ENCODE measurements at places on chromosomes 4 and X.

DNA sequence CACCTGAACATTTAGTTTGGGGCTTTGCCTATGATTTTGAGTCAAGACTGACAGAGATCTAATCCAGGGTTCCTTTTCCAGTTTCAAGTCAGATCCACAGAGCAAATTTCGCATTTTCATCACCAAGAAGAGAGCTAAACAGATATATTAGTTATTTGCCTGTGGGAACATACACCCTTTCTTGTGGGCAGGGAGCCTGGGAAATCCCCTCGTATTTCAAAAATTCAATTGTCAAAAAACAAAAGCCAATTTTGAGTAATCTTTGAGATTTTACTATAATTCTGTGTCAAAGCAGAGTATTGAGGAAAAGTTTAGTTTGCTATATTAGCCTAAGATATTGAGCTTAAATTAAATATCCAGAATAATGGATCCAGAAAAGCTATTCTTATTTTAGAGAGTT lies 56.6 kb downstream of the AFM start:
- no peak for DNase-seq

GRCh38 chrX:21374163-21374993 lies at the start of gene CNKSR2:
Gene CNKSR2 (plus strand): TSS chrX:21374418. CDS start chrX:21374898, 480 bp downstream.
- DNase-seq = no peak

DNA sequence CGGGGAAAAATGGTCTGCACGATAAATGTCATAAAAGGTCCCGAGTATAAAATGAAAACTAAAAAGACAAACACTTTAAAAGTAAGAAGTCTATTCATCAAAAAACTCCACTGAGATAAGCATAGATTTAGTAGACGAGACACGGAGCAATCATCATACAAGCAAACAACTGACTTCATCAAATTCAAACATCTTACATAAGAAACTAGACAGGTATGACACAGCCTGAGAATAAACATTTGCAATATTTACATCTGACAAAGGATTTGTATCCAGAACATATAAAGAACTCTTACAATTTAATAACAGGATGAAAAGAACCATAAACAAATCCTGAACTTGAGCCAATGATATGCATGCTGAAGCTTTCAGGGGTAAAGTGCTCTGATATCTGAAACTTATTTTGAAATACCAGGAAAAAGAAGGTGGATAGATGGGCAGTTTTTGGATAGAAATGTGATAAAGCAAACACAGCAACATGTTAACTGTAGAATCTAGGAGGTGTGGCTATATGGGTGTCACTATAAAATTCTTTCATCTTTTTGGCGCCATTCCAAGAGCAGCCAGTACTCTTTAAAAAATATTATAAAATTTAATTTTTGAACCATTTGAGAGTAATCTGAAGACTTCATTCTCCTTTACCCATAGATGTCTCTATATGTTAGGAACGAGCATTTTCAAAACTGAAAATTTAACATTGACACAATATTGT lies 12.0 kb downstream of the MPP1 start:
- no peak for DNase-seq

DNA sequence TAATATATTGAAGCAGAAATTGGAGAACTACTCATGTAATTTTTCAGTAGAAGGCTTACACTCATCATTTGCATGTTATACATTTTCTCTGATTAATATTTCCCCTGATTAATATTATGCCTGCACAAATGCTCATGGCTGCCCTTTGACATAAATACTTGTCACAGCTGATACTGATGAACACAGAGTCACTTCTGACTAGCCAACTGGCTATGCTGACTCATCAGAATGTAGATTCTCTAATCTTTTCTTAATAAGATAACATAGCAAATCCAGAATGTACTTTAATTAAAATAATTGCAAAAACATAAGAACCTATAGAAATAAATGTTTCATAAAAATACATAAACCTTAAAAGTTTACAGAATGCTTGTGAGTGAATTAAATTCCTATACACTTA lies 52.4 kb upstream of the C4orf54 start:
- DNase-seq = no peak

DNA sequence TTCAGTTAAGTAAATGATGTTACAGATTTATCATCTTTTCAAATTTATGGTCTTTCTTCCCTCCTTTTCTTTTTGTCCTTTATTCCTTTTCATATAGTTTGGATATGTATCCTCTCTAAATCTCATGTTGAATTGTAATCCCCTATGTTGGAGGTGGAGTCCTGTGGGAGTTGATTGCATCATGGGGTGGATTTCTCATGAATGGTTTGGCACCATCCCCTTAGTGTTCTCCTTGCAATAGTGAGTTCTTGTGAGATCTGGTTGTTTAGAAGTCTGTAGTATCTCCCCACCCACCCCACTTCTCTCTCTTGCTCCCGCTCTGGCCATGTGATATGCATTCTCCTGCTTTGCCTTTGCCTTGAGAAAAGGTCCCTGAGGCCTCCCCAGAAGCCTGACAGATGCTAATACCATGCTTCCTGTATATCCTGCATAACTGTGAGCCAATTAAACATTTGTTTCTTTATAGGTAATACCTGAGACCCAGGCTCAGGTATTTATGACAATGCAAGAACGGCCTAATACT lies 236.7 kb downstream of the PRDM5 start:
- DNase-seq = no peak

- no peak for DNase-seq
Observed at GRCh38 chrX:20254712-20255299, 11.9 kb downstream of the RPS6KA3 start.
